CD4-positive, CD25-positive, alpha-beta regulatory T cell (primary cell): ENCODE measurements at places on chromosomes 2 and 18. TPM values are rescaled to one million over a fixed set of nuclear protein-coding genes. Genes with fewer than 3 reads are reported as not detected.

DNA sequence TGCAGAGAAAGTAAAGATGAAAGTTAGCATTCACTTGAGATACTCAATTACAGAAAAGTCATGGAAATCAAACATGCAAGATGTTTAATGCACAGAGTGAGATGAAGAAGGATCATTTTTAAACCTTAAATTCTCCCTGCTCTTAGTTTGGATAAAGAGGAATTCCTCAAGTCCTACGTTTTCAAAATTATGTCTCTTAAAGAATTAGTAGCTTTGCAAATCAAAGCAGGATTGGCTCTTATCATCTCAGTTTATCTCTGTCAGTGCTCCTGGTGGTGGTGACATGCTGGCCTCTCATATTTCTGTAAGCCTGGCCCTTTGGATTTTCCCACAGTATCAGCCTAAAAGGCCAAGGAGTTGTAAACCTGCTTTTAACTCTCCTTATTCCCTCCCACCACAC is 242.2 kb downstream of the NRXN1 start:
- no peak for DNase-seq

DNA sequence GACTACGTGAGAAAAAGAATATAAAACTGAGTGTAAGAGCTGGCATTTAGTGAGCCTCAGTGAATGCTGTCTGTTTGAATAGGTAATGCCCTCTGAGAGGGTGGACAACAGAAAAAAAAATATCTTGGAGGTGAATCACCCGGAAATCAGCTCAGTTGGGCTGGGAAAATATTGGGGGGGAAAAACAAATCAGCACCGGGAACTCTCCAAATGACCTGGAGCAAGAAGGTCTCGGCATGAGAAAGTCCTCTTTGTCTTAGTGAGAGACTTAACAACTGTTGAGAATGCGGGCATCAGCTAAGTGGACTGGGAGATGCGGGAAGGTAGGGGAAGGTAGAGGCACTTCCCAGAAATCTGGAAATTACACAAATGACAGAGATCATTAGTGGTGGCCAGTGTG is 109.4 kb upstream of the POU3F3 start:
- DNase-seq, result no peak

CCDC195 gene
- not detected for total RNA-seq

DNA sequence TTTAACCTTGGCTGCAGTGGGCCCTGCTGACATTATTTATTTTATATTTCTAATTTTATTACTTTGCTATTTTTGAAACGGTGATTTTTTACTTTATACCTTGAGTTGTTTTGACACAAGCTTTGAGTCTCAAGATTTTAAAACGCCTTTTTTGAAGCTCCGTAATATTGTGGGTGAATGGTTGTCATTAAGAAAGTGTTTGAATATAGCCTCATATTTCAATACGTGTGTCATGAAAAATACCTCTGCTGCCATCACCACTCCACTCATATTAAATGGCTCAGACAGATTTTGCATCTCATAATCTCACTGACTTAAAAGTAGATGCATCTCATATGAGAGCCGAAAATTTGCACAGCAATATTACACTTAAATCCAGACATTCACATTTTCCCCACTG is 106.6 kb downstream of the CTNNA2 start:
- no peak for DNase-seq

DNA sequence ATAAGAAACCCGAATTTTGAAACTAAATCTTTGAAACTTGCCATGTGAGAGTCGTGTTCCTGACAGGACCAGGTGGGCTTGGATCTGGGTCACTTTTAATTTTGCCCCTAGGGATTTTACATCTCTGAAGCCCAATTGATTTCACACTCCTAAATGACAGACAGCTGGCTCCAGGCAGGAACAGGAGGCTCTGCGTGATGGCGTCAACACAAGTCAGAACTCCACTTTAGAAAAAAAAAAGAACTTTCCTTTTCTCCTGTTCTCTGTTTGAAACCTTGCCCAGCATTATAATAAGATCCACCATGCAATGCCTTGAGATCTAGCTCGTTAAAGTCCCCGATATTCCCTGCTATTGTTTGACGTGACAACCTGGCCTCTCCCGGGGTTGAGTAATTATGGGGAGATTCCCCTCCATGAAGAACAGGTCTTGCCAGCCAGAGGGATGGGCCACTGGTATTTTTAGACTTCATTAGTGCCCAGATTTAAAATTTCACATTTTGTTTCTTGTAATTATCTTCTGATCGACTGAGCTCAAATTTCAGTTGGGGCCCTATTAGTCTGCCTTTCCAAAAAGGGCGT is 260.3 kb downstream of the KLHL29 start:
- DNase-seq, result no peak

GRCh38 chr2:35538796-35539195 is 816.8 kb upstream of the CRIM1 start:
- no peak for DNase-seq

DCDC2C gene
- not detected for total RNA-seq

FN1 gene
- total RNA-seq, result 0.72 TPM

CCDC148 gene
- not detected for total RNA-seq

SERPINB5 gene
- not detected for total RNA-seq

WNT6 gene
- not detected for total RNA-seq

ASNSD1 gene
- total RNA-seq, result 46.3 TPM

DNA sequence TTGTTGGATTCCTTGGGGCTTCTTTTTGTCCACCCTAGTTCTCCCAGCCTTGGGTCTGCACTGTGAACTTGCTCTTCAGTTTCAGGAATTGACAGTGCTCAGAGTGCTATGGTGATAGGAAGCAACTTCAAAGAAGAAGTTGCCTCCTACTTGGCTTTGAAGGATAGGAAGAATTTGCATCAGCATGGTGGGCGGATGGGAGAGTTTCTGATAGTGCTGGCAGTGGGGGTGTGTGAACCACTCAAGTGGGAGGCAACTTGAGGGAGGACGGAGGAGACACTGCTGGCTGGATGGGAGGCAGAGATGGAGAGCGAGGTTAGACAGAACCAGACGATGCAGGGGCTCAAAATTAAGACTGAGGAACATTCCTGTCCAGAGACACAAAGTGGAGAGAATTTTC is 164.4 kb upstream of the SKOR2 start:
- no peak for DNase-seq

DNA sequence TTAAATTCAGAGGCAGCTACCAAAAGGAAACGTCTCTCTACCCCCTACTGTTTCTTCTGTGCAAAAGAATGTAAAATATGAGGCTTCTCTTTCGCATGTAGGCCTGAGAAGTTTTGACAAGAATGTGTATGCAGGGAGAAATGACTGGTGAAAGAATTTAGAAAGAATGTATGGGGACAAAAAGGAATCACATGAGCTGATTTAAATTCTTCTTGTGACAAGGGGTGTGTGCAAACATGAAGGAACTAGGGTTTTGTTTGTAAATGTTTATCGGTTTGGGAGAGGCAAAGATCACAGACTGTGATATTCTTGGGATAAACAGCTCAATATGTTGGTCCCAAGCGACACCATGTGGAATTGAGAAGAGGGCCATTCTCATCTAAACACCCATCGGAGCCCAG is 345.2 kb upstream of the VRK2 start:
- DNase-seq, result no peak

GRCh38 chr2:634636-635388 is 42.4 kb downstream of the TMEM18 start:
- DNase-seq, result no peak

GRCh38 chr2:9251154-9252001 is 44.8 kb downstream of the ASAP2 start:
- DNase-seq, result no peak

COL6A3 gene
- 3.4 TPM for total RNA-seq

- DNase-seq, result peak; percentile 30
Observed at GRCh38 chr2:88190808-88191721, 20.9 kb downstream of the THNSL2 start.

- no peak for DNase-seq
Observed at GRCh38 chr2:236193026-236193425, 24.8 kb upstream of the GBX2 start.

GRCh38 chr18:49646873-49647272 is 85.0 kb downstream of the LIPG start:
- no peak for DNase-seq

USP40 gene
- total RNA-seq, result 17.2 TPM

DNA sequence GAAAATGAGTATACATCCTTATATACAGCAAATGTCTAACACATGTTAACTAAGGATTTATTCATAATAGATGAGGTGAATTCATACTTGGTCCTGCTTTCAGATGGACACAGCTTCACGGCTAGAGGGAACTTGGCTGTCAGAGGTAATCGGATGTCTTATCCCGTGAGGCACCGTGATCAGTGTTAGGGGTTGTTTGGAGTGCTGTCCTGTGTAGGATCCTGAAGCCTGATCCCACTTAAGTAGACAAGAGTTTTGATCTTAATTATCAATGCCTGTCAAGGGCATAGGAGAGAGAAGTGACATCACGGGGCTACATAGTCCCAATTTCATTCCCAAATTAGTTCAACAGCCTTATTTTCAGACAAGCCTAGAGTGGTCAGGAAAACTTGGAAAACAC is 204.6 kb downstream of the RNF144A start:
- no peak for DNase-seq

DNA sequence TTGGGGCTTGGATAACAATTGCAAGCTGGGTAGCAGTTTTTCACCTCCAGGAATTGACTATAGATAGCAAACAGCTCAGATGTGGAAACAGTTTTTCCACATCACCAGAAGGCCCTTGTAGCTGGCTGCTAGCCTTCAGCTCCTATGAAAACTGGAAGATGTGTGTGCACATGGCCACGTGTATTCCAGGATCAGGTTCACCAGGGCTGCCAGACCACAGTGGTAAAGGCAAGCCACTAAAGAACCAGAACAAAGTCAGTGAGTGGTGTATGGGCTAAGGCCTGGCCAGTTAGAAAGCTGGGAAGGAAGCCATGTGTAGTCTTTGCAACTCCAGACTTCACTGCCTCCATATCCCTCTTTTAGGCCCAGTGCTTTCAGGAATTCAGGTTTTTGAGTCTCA is 12.9 kb downstream of the LRRTM1 start:
- DNase-seq, result no peak

GRCh38 chr2:25385910-25386309 is 44.2 kb upstream of the DNMT3A start:
- DNase-seq, result no peak

DNA sequence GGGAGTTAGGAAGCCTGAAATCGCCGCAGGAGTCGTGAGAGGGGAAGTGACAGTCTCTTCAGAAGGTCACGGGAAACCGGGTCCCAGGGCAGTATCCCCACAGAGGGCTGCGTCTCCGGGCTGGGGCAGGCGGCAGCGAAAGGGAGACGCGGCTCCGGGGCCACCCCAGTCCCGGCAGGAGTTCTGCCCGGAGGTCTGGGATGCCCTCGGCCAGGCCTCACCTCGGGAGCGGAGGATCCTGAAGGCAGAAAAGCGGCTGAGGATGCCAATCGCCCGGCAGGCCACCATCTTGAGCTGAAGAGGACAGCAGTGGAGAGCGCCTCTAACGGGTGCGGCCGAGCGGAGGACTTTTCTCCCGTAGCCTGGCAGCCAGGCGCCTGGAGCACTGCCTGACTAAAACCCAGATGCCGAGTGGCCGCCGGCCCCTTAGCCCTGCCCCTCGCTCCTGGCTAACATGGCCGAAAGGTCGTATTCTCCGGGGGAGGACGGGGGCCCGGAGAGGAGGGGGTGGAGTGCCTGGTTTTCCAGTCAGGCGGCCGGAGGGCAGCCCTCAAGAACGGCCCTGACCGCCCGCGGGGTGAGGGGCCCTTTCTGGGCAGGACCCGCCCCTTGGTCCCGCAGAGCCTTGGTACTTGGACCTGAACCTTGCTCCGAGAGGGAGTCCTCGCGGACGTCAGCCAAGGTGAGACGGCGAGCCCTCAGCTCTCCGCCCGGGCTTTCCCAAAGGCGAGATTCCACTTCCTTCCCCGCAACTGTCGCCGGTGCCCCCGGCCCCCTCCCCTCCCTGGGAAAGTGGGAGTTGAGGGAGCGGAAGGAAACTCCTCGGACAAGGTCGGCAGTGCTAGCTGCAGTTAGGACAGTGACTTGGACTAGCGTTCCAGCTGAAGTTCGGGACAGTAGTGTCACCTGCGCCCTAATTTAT is at the start of the genes HADHA and HADHB:
TSS of gene HADHA (minus strand) at position 324 of the 922 bp plus-strand sequence. CDS start at position 288, 36 bp downstream.
TSS of gene HADHB (plus strand) at position 631 of the 922 bp plus-strand sequence. CDS start 9,316 bp downstream, outside the sequence.
- peak; percentile 76 for DNase-seq

KATNAL2 gene
- not detected for total RNA-seq

GRCh38 chr2:60834270-60834717 is 47.1 kb upstream of the REL start:
- no peak for DNase-seq

DNA sequence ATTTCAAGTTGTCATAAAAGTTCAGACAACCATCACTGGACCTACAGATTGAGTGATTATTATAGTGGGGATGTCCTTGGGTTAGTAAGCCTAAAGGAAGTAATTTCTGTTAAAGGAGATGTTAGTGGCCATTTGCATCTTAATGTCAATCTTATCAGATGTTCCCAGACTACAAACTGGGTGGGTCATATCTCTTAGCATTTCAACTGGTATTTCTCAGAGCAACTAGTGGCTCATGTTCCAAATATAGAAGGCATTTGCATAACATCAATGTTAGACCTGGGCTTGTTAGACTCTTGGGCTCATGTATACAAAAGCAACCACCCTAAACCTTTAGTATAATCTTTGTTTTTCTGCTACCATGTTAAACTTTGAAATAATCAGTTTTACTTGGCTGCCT is 17.9 kb downstream of the PLEKHA3 start:
- DNase-seq, result no peak

DNA sequence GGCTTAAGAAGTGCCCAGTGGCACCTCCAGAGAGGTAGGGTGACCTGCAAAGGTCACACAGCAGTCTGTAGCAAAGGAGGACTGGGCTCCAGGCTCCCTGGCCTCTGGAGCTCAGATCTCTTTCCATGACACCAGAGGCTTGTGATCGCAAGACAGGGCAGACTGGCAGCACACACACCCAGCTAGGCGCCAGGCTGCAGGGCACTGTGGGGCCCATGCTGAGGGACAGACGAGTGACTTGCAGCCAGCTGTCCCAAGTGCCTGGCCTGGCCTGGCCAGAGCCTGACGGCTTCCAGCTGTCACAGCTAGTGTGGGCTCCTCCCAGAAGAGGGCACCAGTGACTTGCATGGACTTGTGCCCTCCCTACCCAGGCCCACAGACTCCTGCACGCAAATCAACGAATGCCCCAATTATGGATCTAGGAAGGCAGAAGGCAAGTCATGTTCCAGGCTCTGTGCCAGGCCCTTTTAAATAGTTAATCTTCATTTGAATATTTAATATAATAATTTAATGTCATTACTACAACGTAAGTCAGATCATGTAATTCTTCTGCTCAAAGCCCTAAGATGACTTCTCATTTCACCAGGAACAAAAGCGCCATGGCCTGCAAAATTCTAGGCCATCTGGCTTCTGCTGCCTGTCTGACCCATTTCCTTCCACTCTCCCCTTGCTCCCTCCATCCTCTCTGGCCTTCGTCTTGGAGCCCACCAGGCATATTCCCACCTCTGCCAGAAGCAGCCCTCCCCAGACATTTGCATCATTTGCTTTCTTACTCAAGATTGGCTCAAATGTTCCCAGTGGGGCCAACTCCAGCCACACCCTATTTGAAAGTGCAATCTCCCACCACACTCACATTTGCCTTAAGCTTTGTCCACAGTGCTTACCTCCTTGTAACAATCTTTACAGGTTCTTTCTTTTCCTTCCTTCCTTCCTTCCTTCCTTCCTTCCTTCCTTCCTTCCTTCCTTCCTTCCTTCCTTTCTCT is 3.7 kb upstream of the SPEG start:
- no peak for DNase-seq

G6PC2 gene
- not detected for total RNA-seq

- no peak for DNase-seq
Observed at GRCh38 chr2:137706786-137707613, 257.3 kb upstream of the HNMT start.
